Esophagus squamous epithelium (tissue), 5 donors: ENCODE measurements at places on chromosomes 7 and 10.

DNA sequence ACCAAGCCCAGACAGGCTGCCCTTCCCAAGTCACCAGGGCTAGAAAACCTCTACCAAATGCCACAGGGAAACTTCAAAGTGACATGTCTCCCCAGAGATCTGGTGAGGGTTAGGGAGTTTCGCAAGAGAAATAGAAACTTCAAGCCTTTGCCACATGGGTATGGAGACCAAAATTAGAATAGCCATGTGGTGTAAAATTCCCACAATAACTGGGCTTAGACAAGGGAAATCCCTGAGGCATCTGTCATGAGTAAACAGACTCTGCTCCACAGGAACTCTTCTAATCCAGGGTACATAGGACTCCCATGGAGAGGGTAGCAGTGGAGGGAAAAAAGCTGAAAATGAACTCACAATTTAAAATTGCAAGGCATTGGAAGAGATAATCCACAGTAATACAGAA lies 14.3 kb downstream of the ADAM12 start:
- no peak for DNase-seq

DNA sequence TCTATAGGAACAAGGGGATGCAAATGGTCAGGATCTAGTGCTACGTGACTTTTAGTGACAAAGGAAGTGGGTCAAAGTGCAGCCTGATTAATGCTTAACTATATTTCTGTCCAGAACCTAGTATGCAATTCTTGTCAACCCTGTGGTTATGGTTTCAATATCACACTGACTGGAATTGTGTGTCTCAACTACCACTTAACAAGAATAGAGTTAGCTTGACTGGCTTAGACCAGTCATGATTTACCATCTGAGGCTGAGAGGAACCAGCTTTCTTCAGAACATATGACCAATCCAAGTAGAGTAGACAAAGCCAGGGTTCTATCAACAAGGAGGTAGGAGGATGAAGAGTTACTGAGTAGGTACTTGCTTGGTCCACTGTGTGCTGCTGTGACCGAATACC lies 54.4 kb downstream of the MYPN start:
- no peak for DNase-seq

- no peak for DNase-seq
These were observed 15.5 kb upstream of the DNAJB12 start for GRCh38 chr10:72370201-72370722.

DNA sequence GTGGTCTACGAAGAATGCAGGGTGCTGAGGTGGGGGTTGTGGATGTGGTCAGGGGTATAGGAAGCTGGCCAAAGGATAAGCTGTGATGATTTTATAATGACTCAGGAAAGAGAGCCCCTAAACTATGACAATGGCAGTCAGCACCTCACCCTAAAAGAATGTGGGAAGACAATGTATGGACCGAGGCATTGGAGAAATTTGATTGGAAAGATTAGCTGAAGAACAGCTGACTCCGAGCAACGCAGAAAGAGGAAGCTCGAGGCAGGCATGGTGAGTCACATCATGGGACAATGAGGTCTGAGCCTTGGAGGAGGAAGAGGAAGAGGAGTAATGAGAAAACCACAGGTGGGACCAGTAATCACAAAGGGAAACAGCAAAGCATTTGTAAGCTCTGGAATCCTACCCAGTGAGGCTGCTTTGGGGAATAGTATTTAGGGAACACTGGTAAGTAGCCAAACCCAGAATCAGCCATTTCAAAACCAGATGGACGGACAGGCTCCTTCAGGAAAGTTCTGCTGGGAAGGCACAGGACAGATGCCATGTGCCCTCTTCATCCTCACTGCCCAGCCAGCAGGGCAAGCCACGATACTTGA lies 295.4 kb downstream of the PRPF18 start:
- no peak for DNase-seq

DNA sequence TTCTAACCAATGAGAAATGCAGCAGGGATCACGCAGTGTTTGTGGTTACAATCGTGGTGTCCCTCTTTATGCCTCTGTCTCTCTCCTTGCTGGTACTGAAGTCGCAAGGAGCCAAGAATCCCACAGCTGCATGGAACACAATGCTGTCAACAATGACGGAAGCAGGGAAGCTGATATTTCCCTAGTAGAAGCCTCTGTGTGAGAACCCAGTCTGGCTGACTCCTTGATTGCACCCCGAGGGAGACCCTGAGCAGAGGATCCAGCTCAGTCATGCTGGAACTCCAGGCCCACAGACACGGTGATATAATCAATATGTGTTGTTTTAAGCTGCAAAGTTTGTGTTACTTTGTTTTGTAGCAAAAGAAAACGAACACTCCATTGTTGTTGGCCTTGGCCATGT lies 677.9 kb downstream of the PARD3 start:
- no peak for DNase-seq

GRCh38 chr7:151264615-151265014 lies 16.1 kb upstream of the SMARCD3 start:
- DNase-seq, result no peak

GRCh38 chr7:96707901-96708774 lies 1.5 kb downstream of the SEM1 start:
- DNase-seq, result no peak

DNA sequence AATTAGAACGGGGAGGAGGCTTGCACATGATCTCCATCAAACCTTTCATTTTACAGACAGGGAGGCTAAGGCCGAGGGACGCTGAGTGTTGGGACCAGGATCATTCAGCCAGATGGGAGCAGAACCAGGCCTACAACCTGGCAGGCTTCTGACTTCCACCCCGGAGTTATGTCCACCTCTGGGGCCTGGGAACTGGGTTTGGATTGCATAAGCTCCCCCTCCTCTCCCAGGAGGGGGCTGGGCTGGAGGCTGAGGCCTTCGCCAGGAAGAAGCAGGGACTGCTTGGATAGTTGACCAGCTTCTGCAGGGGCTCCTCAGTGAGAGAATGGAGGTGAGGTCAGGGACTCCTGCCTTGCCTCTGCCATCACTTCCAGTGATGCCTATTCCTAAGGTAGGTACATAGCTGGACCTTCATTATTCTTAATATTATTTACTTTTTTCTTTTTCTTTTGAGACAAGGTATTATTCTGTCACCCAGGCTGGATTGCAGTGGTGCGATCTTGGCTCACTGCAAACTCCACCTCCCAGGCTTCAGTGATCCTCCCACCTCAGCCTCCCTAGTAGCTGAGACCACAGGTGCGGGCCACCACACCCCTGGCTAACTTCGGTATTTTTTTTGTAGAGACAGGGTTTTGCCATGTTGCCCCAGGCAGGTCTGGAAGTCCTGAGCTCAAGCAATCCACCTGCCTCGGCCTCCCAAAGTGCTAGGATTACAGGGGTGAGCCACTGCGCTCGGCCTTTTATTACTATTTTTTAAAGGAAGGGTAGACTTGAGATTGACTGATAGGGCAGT lies 1.3 kb downstream of the SNX10 start:
- DNase-seq, result no peak

DNA sequence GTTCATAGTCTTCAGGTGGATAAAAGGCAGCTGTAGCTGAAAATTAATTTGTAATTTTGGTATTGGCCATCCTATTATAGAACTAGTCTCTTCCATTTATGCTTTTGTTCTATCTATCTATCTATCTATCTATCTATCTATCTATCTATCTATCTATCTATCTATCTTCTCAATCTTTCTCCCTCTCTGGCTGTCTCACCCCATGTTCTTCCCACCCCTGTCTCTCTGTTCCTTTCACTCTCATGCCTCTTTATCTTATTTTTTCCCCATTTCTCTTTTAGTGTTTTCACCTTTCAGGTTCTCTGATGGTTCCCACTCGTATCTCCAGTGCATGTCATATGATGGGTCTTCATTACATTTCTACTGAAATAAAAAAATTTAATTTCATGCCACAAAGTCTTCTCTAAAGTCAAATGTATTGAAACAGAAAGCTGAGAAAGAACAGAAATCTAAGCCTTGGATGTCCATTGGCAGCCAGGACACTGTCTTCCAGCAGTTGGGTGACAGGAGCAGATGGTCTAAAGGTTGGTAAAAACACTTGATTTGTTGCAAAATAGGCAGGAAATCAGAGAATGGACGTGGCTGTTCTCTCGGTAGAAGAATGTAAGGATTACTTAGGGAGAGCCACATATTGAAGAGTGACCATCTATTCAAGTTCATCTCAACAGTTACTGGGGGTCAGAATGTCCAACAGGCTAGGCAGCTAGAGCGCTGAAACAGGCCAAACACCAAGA lies 127.0 kb downstream of the RELN start:
- no peak for DNase-seq

DNA sequence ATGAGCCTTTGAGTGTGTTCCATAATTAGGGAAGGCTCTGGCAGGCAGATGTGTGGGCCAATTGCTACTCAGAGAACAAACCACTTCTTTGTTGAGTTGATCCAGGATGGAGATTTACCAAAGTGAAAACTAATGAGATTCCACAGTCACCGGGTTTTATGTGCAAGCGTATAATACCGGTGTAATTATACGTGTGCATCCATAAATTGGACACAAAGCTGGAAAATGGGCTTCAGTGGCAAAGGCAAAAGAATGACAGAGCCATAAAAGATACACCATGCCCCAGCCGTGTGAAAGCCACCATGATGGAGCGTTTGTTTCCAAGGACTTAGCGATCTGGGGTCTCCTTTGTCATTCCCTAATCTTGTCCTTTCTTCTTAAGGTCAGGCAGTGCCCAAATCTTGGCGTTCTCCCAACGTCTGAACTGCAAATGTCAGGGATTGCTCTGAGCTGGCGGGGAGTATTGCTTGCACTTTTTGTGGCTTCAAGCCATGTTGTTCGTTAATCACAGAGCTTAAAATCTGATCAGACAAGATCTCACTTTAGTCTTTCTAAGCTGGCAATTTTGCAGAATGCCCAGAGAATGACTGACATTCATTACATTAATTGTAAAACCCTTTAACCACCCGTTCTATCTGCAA lies 70.1 kb downstream of the NPTX2 start:
- no peak for DNase-seq

- no peak for DNase-seq
These were observed 85.5 kb downstream of the ETV1 start for GRCh38 chr7:13904007-13904406.

GRCh38 chr7:19715499-19715898 lies 6.7 kb upstream of the POLR1F start:
- DNase-seq, result no peak

- no peak for DNase-seq
These were observed 52.4 kb downstream of the NOC3L start for GRCh38 chr10:94310369-94310768.

DNA sequence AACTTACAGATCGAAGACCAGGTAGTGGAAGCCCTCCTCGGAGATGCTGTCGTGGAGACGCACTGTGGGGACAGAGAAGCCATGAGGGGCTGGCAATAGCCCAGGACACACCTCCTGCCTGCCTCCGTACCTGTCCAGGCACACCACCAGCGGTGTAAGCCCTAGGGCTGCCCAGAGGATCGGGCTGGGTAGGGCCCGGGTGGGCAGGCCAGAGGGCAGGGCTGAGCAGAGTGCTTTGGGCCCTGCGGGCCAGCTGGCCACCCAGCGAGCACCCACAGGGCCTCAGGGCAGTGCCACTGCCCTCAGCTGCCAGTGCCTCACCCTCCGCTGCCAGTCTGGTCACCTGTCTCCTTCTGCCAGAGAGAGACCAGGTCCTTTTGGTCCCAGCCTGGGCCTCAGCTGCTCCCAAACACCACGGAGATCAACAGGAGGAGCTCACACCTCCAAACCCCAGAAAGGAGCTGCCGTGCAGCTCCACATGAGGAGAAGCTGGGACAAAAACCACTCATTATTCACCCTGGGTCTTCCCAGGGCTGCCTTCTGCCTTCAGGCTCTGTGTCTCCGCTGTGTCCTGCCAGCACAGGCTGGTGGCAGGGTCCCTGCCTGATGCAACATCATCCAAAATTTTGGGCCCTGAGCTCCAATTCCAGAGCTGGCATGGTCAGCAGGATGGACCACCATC lies 58.2 kb downstream of the YKT6 start:
- DNase-seq, result no peak

GRCh38 chr10:131022981-131023380 lies 288.5 kb downstream of the TCERG1L start:
- DNase-seq, result no peak

GRCh38 chr10:46263831-46264268 lies 22.9 kb upstream of the ANTXRL start:
- no peak for DNase-seq

DNA sequence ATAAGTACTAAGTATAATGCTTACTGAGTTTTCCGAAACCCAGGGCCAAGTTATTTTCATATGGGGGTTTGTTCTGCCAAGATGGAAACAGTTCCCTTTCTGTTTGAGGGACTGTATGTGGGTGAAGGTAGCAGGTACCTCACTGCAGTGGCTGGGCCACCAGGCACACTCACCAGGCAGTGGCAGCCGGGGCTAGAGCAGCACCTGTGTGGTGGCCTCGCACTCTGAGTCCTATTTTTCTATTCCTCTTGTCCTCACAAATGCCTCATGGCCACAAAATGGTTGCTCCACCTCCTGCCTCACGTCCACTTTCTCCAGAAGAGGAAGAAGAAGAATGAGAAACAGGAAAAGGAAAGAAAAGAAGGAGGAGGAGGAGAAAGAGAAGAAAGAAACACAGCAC lies 167.3 kb upstream of the SHH start:
- DNase-seq, result no peak

GRCh38 chr10:132992433-132993215 lies 50.3 kb upstream of the CFAP46 start:
- DNase-seq, result no peak

GRCh38 chr7:55490099-55490498 lies 82.2 kb downstream of the VOPP1 start:
- DNase-seq, result no peak

- DNase-seq, result no peak
These were observed 51.6 kb upstream of the FHIP2A start for GRCh38 chr10:114770009-114770408.

- no peak for DNase-seq
These were observed 80.5 kb upstream of the KMT2E start for GRCh38 chr7:104933521-104933988.

GRCh38 chr7:151387161-151388006 lies 22.5 kb downstream of the WDR86 start:
- no peak for DNase-seq

GRCh38 chr7:153858355-153858754 lies 193.8 kb upstream of the DPP6 start:
- no peak for DNase-seq

DNA sequence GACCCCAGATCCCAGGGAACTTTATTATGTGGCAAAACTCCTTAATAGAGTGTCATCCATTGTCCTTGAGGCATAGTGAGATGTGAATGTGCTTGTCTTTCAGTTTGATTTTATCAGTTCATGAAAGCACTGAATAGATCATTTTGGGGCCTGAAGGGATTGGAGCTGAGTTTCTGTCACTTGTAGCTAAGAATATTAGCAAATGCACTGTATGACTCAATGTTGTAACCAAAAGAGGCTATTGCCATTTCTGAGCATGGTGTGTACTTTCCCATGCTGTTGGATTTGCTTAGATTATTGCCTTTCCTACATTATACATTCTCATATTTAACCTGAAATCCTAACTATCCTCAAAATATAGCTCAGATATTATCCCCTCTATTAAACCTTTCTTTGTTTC lies 130.4 kb downstream of the PRKG1 start:
- DNase-seq, result no peak
